Caki2 (cell line): ENCODE measurements at places on chromosomes 1 and 21. TPM values are rescaled to one million over a fixed set of nuclear protein-coding genes. Genes with fewer than 3 reads are reported as not detected.
A peak's percentile ranks its signal among the peaks of the same experiment; 100 is the strongest.

PBXIP1 gene
- total RNA-seq, result 19.2 and 33.0 TPM in 2 replicates

DNA sequence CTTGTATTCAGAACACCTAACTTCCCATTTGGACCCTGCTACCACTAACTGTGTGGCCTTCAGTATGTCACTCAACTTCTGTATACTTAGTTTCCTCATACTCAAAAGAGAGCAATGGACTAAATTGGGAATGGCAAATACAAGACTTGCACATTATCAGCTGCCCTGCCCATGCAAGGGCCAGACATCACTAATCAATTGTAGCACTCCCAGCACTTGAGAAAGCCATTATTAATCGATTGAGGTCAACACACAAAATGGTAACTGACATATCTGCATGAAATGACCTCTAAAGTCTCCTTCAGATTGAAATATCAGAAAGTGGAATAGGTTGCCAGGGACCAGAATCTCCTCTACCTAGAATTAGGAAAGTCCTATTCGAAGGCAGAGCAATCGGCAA is 59.2 kb downstream of the MT1HL1 start:
- no peak for DNase-seq

- no peak for DNase-seq
Observed at GRCh38 chr1:42272920-42273319, 62.1 kb downstream of the FOXJ3 start.

DNA sequence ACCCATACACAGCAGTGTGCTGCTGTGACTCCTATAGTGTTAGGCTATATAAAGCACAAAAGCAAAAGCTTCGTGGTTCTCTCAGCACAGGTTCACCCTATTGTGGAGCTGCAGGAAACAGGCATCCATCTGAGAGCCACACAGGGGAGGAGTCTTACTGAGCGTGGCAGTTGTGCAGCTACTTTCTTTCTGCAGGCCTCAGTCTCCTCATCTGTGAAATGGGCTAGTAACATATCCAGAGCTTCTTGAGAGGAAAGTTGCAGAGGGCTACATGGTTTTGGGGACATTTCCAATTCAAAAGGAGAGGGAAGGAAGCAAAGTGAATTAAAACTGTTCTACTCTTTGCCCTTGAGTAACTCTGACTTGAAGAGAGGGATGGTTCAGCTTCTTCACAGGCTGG is 142.0 kb downstream of the FOXD2 start:
- no peak for DNase-seq

DNA sequence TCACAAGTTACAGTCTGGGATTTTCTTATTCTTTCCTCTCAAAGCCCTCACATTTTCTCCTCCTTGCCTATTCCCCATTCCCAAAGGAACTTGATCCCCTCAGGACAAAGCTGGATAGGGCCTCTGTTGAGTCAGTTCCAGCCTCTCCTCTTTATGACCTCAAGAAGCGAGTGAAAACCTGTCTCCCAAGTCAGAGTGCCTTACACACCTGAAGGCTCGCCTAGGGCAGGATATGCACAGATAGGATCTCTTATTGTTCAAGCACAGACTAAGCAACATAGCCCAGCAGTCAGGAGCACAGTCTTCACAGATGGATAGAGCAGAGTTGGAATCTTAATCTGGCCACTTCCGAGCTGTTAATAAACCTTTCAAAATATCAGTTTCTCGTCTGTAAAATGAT is 60.8 kb upstream of the PRRC2C start:
- no peak for DNase-seq

HTR6 gene
- not detected in 2 replicates for total RNA-seq

GRCh38 chr1:43908858-43909257 is 24.7 kb upstream of the ARTN start:
- no peak for DNase-seq

GRCh38 chr1:155043793-155044192 is 7.3 kb upstream of the ADAM15 start:
- no peak for DNase-seq

DNA sequence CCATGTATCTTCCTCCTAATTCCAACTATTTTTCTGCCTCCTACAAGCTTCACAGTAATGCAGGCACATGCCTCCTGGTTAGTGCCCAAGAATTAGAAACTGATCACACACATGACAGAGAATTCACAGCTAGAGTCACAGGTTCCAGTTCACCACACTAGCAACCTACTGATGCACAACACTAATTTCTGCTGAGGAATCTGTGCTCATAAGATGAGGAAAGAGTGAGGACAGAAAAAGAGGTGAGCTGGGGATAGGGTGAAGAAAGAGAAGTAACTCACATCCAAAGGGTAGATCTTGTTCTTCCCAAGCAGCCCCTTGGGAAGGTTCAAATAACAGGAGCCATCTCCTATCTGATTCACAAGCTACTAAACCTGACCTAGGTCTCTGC is 61.3 kb downstream of the PUM1 start:
- DNase-seq, result peak; percentile 63

DNA sequence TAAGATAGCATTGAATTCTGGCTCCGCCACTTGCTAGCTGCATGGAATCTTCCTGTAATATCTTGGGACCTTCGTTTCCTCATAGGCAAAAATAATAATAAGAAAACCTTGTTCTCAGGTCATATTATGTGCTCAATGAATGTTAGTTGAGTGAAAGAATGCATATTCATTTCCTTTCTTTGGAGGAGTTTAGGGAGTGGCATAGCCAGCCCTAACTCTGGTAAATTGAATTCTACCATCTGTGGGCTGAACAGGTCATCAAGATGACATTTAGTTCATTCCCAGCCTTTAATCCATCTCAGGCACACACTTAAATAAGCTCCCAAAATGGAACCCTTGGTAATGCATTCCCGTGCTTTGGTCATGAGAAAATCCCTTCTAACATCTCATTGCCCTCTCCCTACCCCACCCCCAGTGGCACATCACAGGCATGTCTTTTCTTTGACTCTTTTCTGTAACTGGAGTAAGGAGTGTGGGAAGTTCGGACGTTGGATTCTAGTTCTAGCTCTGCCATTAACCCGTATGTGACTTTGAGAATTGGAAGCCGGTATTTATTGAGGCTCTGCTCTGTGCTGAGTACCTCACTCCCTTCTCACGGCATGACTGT is 13.2 kb upstream of the MYOG start:
- DNase-seq, result no peak

PRAMEF25 gene
- total RNA-seq, result not detected in 2 replicates

UBL4B gene
- total RNA-seq, result not detected in 2 replicates

GRCh38 chr21:24148461-24148860 is 1458.8 kb downstream of the MRPL39 start:
- DNase-seq, result no peak

SPATA1 gene
- not detected in 2 replicates for total RNA-seq

- DNase-seq, result no peak
Observed at GRCh38 chr1:31977385-31978131, 36.1 kb upstream of the KHDRBS1 start.

DNA sequence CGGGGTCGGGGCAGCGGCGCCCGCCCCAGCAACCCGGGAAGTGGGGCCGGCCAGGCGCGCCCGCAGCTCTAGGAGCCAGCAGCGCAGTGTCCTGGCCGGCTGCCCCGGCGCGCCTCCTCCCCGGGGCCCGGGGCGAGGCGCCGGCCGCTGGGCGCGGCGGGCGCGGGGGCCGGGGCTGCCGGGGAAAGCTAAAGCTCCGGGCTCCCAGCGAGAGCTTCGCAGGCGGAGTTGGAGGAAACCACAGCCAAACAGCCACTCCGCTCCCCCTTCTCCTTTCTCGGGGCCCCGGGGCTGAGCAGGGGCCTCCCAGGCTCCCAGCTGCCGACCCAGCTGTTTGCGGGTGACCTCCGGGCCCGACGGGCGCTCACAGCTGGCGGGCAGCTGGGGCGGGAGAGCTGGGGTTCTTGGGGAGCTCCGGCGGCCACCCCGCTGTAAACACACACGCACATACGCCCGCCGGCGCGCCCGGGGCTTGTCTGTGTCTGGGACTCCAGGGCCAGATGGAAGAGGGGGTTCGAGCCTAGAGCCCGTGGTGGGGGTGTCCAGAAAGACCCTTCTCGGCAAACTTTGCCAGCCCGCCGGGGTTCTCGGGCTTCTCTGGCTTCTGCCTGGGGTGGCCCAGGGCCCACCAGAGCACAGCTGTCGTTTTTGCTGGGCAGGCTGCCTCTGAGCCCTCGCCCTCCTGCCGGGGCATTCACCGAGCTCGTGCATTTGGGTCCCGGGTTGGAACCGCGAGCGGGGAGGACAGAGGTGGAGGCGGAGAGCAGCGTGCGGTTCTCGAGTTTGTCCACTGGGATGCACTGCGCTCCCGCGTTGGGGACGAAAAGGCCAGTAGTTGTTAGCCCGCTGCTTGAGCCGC is 1.5 kb downstream of the AJAP1 start:
- peak; percentile 67 for DNase-seq

GRCh38 chr1:19484338-19484797 is 971 bp downstream of the CAPZB start:
- no peak for DNase-seq

DNA sequence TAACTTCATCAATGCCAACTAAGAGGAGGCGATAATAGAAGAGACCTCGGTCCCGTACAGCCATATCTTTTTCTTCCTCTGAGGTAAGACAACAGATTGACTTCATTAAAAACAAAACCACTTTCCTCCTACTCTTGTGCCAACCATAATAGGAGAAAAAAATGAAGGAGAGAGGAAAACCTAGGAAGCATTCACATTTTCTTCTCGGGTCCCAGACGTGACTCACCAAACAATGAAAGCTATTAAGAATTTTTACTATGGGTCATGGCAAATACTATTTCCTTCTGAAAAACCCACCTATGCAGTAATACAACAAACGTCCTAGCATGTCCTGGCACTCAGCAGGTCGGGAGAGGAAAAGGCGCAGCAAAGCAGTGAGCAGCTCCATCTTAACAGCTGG is 8.6 kb upstream of the BCL2L15 start:
- DNase-seq, result no peak

GRCh38 chr1:241330619-241331327 is 26.2 kb downstream of the RGS7 start:
- DNase-seq, result no peak

DNA sequence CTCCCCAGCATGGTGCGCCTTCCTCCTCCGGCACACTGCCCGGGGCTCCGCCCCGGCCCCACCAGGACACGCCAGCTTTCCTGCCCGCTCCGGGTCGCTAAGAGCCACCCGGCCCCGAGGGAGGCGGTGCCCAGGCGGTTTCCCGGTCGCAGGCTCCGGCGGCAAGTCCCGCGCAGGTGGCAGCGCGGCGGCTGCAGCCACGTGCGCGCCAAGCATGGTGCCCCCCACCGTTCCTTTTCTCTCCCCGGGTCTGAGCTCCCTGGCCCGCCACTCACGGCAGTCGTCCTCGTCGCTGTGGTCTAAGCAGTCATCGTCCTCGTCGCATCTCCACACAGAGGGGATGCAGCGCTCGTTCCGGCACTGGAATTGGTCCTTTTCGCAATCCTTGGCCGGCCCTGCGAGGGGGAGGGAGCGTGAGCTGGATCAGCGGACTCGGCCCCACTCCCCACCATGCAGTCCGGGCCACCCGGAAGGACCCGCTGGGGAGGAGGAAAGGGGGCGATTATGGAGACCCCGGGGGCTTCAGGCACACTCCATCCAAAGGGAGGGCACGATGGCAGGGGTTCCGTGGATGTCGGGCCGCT is 1.2 kb downstream of the LRP8 start:
- peak; percentile 62 for DNase-seq

DNA sequence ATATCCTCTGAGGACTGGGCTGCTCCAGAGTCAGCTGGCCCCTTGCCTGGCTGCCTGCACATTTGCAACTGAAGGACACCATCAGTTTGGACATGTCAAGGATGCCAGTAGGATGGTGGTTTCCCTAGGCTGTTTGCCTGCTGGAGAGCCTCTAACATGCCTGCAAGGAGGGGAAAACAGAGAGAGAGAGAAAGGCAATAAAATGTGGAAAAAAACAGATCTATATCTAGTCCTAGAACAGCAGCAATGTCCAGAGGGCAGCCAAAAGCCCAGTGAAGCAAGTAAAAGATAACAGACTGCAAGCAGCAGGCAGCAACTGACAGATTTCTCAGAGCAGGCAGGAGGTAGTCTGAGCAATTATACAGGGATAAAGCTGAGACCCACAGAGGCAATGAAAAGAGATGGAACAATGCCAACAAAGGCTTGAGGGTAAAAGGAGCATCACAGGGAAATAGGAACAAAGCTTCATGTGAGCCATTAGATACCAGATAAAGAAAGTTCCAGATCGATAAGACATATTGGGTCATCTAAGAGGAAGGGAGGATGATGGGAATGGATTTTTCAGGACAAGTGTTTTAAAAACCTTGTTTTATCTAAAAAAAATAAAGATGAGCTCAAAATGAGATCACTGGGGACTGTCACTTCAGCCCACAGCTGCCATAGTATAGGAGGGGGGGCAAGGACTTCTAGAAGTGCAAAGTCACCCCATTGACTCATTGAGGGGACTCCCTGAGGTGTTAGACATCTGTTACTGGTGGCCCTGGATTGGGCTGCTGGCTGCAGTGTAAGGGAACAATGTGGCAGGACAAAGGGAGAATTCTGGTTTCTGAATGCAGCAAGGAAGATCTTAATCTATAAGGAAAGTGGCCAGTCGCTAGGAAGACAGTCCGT is 38.6 kb upstream of the GADD45A start:
- DNase-seq, result peak; percentile 76

- DNase-seq, result peak; percentile 51
Observed at GRCh38 chr1:176241385-176242015, 34.4 kb upstream of the COP1 start.
